ENCODE measurements at places on chromosomes 6 and 20. TPM values are rescaled to one million over a fixed set of nuclear protein-coding genes. Genes with fewer than 3 reads are reported as not detected.
A peak's percentile ranks its signal among the peaks of the same experiment; 100 is the strongest.

Gene FLRT3
- total RNA-seq: 1.5 TPM

DNA sequence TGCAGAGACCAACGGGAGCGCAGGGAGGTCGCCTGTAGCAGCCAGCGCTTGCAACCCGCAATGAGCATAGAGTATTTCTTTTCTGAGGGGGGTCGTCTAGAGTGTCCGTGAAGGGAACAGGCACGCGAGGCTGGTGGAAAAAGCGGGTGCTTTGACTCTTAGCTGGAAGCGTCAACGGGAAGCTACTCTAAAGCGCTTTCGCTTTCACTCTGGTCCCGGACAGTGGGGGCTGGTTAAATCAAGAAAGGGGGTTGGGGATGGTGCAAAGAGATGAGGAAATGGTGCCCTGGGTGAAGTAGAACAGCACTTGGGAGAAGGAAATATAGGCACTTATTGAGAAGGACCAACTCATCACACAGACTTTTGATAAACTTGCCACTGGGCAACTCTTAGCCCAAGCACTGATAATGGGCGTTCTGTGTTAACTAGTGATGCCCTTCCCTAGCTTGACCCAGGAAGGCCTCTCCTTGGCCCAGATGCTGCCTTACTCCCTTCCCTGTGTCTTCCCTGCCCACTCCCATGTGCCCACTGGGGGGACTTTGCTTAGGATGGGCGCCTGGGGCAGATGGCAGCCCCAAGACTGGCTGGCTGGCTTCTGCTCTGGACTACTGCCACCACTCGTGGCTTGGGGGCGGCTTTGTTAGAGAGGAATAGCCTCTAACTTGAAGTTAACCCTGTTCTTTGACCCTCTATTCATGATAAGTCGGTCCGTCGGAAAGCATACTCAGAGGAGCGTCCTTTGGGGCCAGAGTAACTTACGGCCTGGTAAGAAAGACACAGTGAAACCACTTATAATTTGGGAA lies 585 bp downstream of the PSMB9 start:
- H3K36me3 ChIP-seq: no peaks in the 10 kb centered on the region
- H3K27ac ChIP-seq: peak overlapping the region; percentile 84
- H3K4me3 ChIP-seq: peak overlapping the region; percentile 95
- no peaks in the 10 kb centered on the region for H3K27me3 ChIP-seq
- no peak for DNase-seq

DNA sequence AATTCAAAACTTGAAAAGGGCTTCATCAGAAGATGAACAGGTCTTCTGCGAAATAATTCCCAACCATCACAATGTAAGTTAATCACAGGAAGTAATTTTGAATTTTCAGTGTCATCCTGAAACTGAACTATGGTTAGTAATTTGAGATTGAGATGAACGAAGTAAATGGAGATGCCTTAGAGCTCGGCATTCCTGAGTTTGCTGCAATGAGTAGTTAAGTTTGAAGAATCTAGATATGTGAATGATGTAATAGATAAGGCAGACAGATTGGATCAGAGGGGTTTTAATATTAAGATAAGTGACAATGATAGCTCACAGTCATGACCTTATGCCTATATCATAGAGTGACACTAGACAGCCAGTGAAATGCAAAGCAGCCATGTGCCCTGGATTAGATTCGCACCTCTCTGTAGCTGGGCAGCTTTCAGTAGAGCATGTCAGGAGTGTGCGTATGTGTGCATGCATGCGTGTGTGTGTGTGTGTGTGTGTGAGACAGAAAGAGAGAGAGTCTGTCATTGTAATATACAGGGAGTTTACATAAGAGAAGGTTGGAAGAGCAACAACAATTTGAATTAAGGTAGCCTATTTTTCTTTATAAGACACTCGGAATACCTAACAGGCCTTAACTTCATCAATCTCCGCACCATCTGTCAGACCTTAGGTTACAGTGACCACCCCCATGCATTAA lies 233.0 kb downstream of the GMPR start:
- no peaks in the 10 kb centered on the region for H3K27me3 ChIP-seq
- H3K4me3 ChIP-seq: no peak overlapping the region
- no peaks in the 10 kb centered on the region for H3K36me3 ChIP-seq
- DNase-seq: no peak
- no peak overlapping the region for H3K27ac ChIP-seq

Gene RSPO3
- not detected for total RNA-seq

Gene SLC17A9
- total RNA-seq: 37.6 TPM

Gene TMEM200A
- total RNA-seq: 22.9 TPM

DNA sequence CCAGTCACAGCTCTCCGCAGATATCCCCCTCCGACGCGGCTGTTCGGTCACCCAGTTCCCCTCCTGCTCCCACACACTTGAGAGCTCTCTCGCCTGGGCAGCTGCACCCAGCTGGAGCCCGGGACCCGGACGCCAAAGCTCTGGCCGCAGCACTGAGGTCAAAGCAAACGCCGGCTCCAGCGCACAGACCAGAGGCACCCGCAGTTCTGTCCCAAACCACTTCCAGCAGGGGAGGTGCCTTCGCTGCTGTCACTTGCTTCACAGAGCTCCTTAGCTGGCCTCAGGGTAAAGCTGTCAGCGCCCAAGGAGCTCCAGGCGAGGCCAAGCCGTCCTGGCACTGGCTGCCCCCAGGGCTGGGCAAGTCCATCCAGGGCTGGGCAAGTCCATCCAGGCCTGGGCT lies 27.9 kb downstream of the SLC2A4RG start:
- no peaks in the 10 kb centered on the region for H3K27me3 ChIP-seq
- H3K4me1 ChIP-seq: no peaks in the 10 kb centered on the region
- DNase-seq: no peak
- no peak overlapping the region for H3K27ac ChIP-seq
- no peaks in the 10 kb centered on the region for H3K36me3 ChIP-seq

DNA sequence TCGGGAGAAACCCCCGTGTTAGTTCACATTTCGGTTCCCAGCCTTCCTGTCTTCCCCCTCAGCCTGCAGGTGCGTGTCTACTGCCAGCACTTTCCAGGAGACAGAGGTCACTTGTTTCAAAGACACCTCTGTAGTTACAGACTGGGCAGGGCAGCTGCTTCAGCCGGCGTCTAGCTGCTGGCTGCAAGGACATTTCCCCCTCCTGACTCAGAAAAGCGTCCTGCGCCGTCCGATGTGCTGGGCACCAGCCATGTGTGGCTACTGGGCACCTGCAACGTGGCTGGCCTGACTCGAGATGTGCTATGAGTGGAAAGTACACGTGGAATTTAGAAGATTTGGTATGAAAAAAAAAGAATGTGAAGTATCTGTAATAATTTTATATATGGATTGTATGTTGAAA lies 37.6 kb downstream of the RRBP1 start:
- H3K27ac ChIP-seq: no peak overlapping the region
- no peak overlapping the region for H3K4me3 ChIP-seq
- H3K36me3 ChIP-seq: peaks cover 8% of the 10 kb centered on the region
- no peak for DNase-seq
- no peaks in the 10 kb centered on the region for H3K4me1 ChIP-seq

Measured in HCT116 (cell line).